ENCODE measurements at places on chromosomes 1 and 21. TPM values are rescaled to one million over a fixed set of nuclear protein-coding genes. Genes with fewer than 3 reads are reported as not detected.

- no peaks in the 10 kb centered on the region for H3K4me1 ChIP-seq
- no peak overlapping the region for H3K4me3 ChIP-seq
- H3K36me3 ChIP-seq, result no peaks in the 10 kb centered on the region
- no peaks in the 10 kb centered on the region for H3K27me3 ChIP-seq
- DNase-seq, result no peak
- H3K27ac ChIP-seq, result no peak overlapping the region
Measured at GRCh38 chr1:187641907-187642306, 813.2 kb downstream of the PLA2G4A start.

The EGLN1 gene
- 15.8 TPM for total RNA-seq

DNA sequence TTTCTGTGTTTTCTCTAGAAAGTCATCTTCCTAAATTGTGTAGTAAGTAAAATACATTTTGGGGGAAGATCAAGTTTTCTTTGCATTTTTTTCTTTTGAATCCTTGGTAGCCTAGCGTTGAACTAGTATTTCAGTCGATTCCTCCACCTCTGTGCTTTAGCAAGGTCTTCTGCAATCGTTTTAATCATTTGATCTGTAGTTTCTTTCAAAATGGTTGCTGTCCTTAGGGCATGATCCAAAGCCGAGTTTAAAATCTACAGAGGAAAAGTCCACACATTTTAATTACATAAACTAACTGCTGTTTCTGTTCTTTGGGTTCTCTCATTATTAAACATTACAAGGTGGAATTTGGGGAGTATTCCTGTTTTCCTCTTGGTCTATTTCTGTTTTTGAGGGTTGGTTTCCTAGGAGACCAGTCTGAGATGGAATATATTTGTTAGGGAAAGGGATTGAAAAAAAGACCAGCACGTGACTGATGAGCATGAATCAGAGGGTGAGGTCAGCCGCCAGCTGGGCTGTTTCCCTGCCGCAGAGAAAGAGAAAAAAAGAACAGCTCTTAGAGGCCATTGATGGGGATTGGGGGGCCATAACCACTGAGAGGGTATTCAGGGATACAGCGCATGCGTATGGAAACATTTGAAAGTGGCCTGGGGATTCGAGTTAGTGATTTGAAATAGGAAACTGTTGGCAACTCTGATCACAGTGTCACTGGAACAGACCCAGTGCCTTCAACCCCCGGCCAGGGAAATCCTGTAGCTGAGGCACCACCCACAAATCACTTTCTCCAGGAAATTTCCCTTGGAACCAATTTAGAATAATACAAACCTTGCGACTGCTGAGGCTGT lies 40.6 kb downstream of the AKNAD1 start:
- no peak for DNase-seq
- H3K4me3 ChIP-seq, result no peak overlapping the region
- no peak overlapping the region for H3K27ac ChIP-seq
- H3K4me1 ChIP-seq, result no peaks in the 10 kb centered on the region
- no peaks in the 10 kb centered on the region for H3K27me3 ChIP-seq

The YIPF1 gene
- total RNA-seq, result 17.3 TPM

DNA sequence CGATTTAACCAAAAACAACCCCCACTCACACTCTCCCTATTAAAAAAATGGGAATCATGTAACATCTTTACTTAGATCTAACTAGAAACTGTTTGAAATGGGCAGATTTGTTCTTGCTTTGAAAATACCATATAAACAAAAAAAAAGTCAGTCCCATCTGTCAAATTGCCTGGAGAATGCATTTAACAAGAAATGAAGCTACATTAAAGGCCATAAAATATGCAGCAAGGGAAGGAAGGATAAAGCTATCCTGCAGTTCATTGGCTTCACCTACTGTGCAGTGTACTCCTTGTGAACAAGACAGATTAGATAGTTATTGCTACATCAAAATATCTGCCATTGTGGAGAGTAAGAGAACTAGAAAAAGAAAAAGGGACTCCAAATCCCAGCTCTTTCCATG lies 160.5 kb downstream of the LRRC7 start:
- H3K4me1 ChIP-seq, result no peaks in the 10 kb centered on the region
- no peaks in the 10 kb centered on the region for H3K36me3 ChIP-seq
- no peak overlapping the region for H3K4me3 ChIP-seq
- DNase-seq, result no peak
- no peak overlapping the region for H3K27ac ChIP-seq
- H3K27me3 ChIP-seq, result no peaks in the 10 kb centered on the region

- H3K36me3 ChIP-seq, result no peaks in the 10 kb centered on the region
- peaks cover 18% of the 10 kb centered on the region for H3K27me3 ChIP-seq
- H3K27ac ChIP-seq, result no peak overlapping the region
- no peak for DNase-seq
- H3K4me1 ChIP-seq, result no peaks in the 10 kb centered on the region
- no peak overlapping the region for H3K4me3 ChIP-seq
Measured at GRCh38 chr1:203448521-203449061, 27.0 kb upstream of the PRELP start.

DNA sequence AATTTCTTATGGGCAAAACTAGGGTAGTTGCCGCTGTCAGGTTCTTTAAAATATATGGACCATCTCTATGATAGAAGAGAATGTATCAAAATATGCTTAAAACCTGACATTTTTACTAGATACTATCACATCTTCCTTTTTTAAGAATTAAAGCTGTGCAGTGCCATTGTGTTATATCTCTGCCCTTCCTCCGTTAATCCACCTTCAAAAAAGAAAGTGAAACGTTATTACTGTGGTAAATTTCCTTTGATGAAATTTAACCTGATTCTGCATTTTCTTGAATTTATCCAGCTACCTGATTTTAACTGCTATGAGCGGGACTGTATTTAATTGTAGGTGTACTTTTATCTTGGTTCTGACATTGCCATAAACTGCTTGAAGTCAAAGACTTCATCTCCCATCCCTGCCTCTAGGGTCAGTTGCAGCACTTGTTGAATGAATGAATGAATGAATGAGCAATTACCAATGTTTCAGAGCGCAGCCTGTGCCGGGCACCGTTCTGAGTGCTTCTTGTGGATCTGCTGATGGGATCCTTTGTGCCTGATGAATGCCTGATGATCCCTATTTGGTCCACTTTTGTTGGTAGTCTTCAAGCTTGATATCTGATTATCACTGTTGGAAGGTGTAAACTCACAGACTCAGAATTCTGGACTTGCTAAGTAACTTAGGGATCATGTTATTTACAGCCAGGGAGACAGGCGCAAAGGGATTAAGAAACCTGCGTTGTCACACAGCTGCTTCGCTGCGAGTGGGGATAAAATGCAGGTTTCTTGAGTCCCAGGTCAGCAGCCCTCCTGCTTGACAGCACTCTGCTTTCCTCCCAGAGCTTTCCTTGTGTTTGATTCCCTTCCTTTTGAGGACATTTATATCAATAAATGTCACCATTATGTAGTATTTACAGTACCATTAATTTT lies 30.1 kb downstream of the SMYD2 start:
- peak overlapping the region; percentile 47 for H3K4me3 ChIP-seq
- peaks cover 26% of the 10 kb centered on the region for H3K4me1 ChIP-seq
- H3K36me3 ChIP-seq, result no peaks in the 10 kb centered on the region
- no peaks in the 10 kb centered on the region for H3K27me3 ChIP-seq

DNA sequence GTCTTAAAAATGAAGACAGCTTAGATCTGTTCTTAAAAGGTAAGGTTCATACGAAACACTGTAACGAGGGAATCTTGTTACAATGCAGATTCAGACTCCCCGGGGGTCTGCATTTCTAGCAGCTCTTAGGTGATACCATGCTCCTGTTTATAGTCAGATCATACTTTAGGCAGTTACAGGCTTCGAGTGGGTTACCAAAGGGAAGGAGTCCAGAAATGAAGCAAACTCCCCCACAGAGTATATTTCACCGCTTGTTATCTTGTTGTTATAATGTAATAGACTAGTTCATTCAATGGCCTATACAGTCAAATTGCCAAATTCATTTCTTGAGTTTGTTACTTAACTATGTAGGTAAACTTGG lies 601.1 kb downstream of the USP25 start:
- no peak overlapping the region for H3K4me3 ChIP-seq
- H3K27ac ChIP-seq, result no peak overlapping the region
- no peaks in the 10 kb centered on the region for H3K36me3 ChIP-seq
- no peaks in the 10 kb centered on the region for H3K4me1 ChIP-seq
- DNase-seq, result no peak

DNA sequence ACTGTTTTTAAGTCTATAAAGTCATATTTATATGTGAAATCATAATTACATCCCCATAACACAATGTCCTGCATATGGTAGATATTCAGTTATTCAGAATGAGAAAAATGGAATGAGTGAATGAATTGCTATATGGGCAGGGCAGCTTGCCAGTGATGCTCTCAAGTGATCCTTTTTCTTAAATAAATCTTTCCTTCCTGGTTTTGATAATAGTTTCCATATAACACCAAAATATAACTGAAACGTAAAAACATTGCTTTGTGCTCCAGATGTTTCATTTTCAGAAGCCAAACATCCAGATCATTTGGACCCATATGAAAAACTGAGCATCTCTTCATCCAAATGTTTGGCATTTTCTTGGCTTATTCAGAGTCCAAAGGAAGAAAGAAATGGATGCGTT lies 30.2 kb upstream of the RGS8 start:
- H3K36me3 ChIP-seq, result no peaks in the 10 kb centered on the region
- no peaks in the 10 kb centered on the region for H3K27me3 ChIP-seq
- H3K27ac ChIP-seq, result no peak overlapping the region
- DNase-seq, result no peak
- peaks cover 45% of the 10 kb centered on the region for H3K4me1 ChIP-seq
- no peak overlapping the region for H3K4me3 ChIP-seq

All from activated CD4-positive, alpha-beta memory T cell treated with anti-CD3 and anti-CD28 coated beads for 36 hours (primary cell).